ENCODE measurements at places on chromosomes 12 and 14. TPM values are rescaled to one million over a fixed set of nuclear protein-coding genes. Genes with fewer than 3 reads are reported as not detected.

DNA sequence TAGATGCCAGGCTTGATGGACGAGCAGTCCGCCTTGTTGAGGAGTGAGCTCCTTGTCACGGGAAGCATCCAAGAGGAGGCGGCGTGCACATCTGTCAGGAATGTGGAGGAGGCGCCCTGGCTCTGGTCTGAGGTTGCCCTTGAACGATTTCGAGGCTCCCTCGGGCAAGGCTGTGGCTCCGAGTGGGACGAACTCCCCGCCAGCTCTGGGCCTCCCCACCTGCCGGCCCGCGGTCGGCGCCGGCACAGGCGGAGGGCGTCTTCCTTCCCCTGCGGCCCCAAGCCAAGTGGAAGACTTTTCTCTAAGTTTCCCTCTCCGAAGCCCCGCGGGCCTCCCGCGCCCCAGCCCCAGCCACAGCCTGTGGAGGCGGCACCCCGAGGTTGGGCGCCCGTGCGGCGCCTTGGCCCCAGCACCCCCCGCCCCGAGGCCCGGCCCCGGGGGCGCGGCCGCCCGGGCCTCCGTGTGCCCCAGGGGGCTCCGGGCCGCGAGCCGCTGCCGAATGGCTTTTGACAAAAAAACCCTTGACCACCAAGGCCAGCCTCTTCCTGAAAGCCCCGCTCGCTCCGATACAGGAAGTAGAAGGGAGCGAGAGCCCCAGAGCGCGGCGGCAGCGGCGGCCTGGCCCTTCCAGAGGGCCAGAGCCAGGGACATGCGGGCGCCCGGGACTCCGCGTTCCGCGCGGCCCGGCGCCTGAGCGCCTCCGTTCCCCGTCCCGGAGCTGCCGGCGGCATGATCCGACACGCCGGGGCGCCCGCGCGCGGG is at the start of gene RIN3:
TSS of gene RIN3 (plus strand) at position 578 of the 762 bp plus-strand sequence. CDS start at position 730, 152 bp downstream.
- peak within 1 kb of the TSS; percentile 64 for H3K27ac ChIP-seq
- peaks cover 8% of the 10 kb centered on the region for H3K4me1 ChIP-seq
- H3K27me3 ChIP-seq = no peaks in the 10 kb centered on the region
- H3K36me3 ChIP-seq = no peaks in the 10 kb centered on the region
- peak; percentile 24 for DNase-seq

GRCh38 chr12:69383074-69383473 is 23.5 kb downstream of the YEATS4 start:
- no peak overlapping the region for H3K27ac ChIP-seq
- H3K4me3 ChIP-seq = no peak overlapping the region

DNA sequence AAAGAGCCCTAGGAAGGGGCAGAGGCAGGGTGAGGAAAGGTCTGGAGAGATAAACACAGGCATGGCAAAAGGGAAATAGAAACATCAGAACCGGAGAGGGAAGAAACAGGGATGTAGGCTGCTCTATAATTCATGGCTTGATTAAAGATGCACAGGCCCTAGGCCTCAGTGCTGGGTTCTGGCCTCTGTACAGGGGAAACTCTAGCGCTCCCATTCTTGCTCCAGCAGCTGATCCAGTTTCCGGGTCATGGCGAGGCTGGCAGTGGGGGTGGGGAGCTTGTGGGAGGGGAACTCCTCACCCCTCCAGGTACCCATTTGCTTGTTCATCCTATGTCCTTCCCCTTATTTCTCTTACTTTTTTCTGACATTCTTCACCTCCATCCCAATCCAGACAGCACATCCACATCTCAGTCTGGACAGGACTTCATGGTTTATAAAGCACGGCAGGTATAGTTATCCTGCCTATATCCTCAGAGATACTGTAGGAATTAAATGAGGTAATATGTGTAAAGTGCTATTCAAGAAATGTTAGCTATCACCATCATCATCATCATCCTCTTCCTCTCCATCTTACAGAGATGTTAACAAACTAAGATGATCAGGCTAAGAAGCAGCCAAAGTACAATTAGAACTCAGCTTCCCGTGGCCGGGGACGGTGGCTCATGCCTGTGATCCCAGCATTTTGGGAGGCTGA is 8.0 kb upstream of the GPR84 start:
- peaks cover 18% of the 10 kb centered on the region for H3K36me3 ChIP-seq
- no peak overlapping the region for H3K4me3 ChIP-seq
- DNase-seq = peak; percentile 41
- H3K4me1 ChIP-seq = peaks cover 25% of the 10 kb centered on the region
- H3K27ac ChIP-seq = peak overlapping the region; percentile 47

- no peak overlapping the region for H3K27ac ChIP-seq
- H3K4me3 ChIP-seq = no peak overlapping the region
- H3K36me3 ChIP-seq = no peaks in the 10 kb centered on the region
Observed at GRCh38 chr12:94951071-94951934, 52.2 kb downstream of the NDUFA12 start.

DNA sequence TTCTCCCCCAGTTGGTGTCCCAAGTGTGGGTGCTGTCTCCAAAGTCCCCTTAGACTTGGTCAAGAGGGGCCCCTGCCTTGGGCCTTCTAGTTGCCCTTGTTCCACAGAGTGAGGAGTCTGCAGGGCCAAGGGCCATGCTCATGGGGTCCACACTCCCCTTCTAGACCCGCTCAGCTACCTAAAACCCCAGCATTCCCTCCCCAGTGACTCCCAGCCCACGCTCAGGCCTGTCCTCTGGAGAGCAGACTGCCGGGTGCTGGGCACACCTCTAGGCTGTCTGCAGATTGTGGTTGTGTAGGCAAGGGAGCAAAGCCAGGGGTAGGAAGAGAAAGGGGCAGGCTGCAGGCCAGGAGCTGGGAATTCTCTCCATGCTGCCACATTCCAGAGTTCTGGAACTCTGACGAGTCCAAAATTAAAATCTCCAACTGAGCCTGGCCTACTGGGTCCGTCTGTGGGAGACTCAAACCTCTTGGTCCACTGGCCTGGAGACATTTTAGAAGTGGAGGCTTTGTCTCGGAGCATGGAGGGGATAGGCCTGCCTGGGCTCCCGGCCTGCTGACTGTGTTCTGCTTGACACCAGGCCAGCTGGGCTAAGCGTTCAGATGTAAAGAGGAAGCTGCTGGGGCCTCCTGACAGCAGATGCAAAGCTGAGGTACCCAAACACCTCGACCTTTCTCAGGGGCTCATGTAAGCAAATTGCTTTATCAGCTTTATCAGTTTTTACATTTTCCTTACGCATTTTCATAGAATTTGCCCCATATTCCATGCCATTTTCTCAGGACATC is 13.7 kb upstream of the KRT5 start:
- DNase-seq = no peak
- H3K4me1 ChIP-seq = no peaks in the 10 kb centered on the region
- no peak overlapping the region for H3K4me3 ChIP-seq
- no peaks in the 10 kb centered on the region for H3K36me3 ChIP-seq

DNA sequence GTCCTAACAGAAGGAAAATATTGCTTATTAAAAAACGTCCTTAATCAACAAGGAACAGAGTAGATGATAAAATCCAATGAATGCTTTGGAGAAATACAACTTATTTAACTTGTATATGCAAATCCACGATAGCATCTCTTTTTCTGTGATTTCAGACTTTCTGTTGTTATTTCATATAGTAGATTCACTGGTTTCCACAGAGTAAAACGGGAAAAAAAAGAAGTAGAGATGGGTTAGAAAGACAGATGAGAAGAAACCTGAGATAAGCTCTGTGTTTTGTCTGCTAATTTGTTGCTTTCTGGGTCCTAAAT is 447.7 kb downstream of the RERGL start:
- no peak overlapping the region for H3K4me3 ChIP-seq
- no peak for DNase-seq
- no peaks in the 10 kb centered on the region for H3K36me3 ChIP-seq
- no peaks in the 10 kb centered on the region for H3K4me1 ChIP-seq
- H3K27ac ChIP-seq = no peak overlapping the region
- H3K27me3 ChIP-seq = no peaks in the 10 kb centered on the region

DNA sequence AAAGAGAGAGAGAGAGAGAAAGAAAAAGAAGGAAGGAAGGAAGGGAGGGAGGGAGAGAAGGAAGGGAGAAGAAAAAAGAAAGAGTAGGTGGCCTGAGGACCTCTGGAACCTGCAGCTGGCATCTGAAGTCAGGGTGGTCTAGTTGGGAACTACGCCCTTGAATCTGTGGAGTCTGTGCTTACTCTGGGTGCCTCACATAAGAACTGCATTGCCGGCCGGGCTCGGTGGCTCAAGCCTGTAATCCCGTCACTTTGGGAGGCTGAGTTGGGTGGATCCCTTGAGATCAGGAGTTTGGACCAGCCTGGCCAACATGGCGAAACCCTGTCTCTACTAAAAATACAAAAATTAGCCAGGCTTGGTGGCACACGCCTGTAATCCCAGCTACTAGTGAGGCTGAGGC is 10.0 kb upstream of the NRDE2 start:
- no peak overlapping the region for H3K4me3 ChIP-seq
- DNase-seq = no peak
- no peaks in the 10 kb centered on the region for H3K4me1 ChIP-seq
- H3K27ac ChIP-seq = no peak overlapping the region
- H3K36me3 ChIP-seq = no peaks in the 10 kb centered on the region

GRCh38 chr12:32558903-32559302 is 120.2 kb upstream of the DNM1L start:
- no peaks in the 10 kb centered on the region for H3K27me3 ChIP-seq
- peak overlapping the region; percentile 57 for H3K27ac ChIP-seq
- no peak for DNase-seq
- H3K4me3 ChIP-seq = no peak overlapping the region

GRCh38 chr14:37618498-37619028 is 23.1 kb downstream of the TTC6 start:
- H3K4me3 ChIP-seq = no peak overlapping the region
- H3K4me1 ChIP-seq = no peaks in the 10 kb centered on the region
- no peaks in the 10 kb centered on the region for H3K27me3 ChIP-seq

DNA sequence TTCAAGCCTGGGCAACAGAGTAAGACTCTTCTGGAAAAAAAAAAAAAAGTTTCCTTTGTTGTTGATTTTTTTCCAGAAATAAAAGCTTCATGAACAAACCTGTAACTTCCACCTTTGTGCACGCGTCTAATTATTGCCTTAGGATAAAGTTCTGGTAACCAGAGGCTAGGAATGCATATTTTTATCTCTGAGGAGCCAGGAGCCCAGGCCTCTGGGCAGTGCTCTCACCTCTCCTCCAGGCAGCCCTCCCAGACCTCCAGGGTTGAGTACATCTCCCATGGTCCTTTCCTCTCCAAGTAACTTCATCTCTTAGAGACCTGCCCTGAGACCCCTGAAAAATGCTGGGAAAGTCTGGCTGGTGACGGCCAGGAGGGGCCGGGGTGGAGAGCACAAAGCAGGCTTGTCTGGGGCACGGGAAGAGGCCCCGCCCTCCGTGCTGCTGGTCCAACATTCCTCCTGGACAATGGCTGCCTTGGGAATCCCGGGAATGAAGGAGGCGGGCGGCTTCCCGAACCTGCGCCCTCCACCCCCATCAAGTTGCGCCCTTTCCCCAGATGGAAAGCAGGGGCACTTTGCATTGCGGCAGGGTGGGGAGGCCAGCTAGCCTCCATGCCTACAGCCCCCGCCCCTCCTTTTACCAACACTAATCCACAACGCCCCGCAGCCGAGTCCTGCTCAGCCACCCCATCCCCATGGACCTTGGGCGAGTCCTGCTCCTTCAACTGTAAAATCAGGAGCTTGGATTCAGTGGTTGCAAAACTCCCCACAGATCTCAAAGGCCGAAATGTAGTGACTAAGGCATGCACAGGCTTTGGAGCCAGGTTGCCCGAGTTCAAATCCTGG is 7.3 kb upstream of the FIGNL2 start:
- H3K4me3 ChIP-seq = no peak overlapping the region
- peaks cover 10% of the 10 kb centered on the region for H3K4me1 ChIP-seq
- no peaks in the 10 kb centered on the region for H3K27me3 ChIP-seq
- no peak overlapping the region for H3K27ac ChIP-seq

DNA sequence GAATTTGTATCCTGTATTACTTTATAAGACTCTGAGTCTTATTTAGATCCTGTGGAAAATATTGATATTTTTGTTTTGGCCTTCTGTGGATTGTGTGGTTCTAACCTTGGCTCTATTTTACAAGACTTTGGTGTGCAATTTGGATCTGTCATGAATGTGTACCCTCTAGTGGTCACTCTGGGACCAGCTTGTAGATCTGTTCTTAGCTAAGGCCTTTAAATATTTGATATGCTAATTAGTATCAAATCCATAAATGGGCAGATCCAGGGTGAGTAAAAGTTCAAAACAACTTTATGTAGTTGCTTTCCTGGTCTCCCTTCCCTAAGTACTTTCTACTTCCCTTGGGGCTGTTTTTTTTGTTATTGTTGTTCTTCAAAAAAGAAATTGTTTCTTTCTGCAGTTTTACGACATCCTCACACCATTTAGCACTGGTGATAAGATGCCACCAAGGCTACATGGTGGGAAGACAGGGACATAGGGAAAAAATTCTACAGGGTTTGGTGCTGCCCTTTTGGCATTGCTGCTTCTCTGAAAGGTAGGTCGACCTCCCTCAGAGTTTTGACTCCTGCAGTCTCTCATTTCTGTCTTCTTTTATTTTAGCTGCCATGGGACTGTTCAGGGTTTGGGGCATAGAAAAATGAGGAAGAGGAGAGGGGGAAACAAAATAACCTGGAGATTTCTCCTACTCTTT is 238.5 kb downstream of the GPHN start:
- no peak for DNase-seq
- H3K27me3 ChIP-seq = no peaks in the 10 kb centered on the region
- no peak overlapping the region for H3K4me3 ChIP-seq
- no peaks in the 10 kb centered on the region for H3K36me3 ChIP-seq

GRCh38 chr12:49294086-49294803 is 702 bp upstream of the PRPH start:
- H3K27ac ChIP-seq = no peak overlapping the region
- H3K36me3 ChIP-seq = no peaks in the 10 kb centered on the region
- peaks cover 18% of the 10 kb centered on the region for H3K4me1 ChIP-seq
- no peak overlapping the region for H3K4me3 ChIP-seq

DNA sequence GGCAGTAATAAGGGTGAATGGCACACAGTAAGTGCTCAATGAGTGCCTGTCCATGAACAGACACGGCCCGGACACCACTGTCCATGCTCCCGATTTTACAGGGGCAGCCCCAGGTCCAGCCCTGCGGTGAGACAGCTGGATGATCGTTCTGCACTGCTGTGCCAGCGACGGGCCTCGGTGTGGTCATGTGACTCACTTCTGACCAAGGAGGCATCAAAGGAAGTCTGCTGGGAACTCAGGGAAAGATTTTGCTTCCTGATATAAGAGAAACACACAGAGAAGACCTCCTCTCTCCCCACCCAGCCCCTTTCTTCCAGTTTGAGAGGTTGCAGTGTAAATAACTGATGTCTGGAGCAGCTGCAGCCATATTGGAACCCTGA is 126.6 kb downstream of the SCARB1 start:
- H3K4me1 ChIP-seq = no peaks in the 10 kb centered on the region
- H3K4me3 ChIP-seq = no peak overlapping the region
- no peaks in the 10 kb centered on the region for H3K36me3 ChIP-seq
- DNase-seq = no peak

DNA sequence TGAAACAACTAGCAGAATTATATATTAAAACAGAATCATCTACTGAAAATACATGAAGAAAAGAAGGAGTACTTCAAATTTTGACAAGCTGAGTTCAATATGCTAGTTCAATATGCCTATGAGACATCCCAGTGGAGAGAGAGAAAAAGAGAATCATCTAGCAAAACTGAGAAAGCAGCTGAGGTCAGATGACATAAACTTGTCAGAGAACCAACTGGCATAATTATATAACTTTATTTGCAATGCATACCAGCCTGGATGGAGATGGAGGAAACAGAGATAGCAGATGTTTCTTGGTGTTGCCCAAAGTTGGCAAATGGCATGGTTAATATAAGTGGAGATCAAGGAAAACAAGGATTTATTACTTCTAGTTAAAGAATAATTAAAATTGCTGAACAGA is 148.7 kb upstream of the PDZRN4 start:
- H3K36me3 ChIP-seq = no peaks in the 10 kb centered on the region
- H3K4me1 ChIP-seq = no peaks in the 10 kb centered on the region
- no peak for DNase-seq
- H3K27me3 ChIP-seq = no peaks in the 10 kb centered on the region

TAS2R46 gene
- total RNA-seq = 5.1 TPM

DDN gene
- not detected for total RNA-seq

CACNA2D4 gene
- 2.2 TPM for total RNA-seq

SSPN gene
- total RNA-seq = 23.7 TPM

AJUBA gene
- 40.5 TPM for total RNA-seq

BICD1 gene
- total RNA-seq = 33.7 TPM

OR6C74 gene
- not detected for total RNA-seq

Measured in thyroid gland (tissue), 4 donors.